Tibial artery (tissue), 4 donors: ENCODE measurements at places on chromosomes 7 and 10.

DNA sequence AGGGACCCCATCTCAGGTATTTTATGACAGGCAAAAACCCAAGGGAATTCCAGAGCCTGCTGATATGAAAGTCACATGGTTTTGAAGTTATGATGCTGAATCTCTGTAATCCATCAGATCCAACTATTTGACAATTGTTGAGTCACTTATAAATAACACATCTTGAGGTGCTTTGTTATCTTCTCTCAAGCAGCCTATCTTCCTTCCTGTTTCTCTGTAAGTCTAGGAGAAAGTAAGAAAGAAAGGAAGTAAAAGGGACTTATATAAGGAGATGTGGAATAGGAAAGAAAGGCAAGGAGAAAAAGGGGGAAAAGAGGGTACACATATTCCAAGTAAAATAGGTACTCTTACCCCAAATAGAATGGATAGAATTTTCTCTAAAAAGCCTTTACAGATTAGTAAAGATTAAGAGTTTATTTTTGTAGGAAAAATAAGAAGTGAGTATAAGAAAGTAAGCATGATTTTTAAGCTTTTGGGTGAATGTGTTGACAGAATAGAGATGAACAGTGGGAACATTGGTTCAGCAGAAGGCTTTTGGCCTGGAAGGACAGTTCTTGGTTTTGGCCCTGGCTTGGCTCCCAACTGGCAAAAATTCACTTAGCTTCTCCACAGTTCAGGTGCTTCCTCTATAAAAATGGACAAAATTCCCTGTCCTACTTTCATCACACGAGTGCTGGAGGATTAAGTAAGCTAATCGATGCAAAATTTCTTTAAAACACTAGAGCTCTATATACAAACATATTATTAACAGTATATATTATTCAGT lies 39.6 kb upstream of the ANK3 start:
- no peak for DNase-seq

- DNase-seq = no peak
These were observed 24.2 kb upstream of the RASSF4 start for GRCh38 chr10:44935201-44935965.

GRCh38 chr7:92849322-92849721 lies 12.9 kb upstream of the CDK6 start:
- DNase-seq = no peak

DNA sequence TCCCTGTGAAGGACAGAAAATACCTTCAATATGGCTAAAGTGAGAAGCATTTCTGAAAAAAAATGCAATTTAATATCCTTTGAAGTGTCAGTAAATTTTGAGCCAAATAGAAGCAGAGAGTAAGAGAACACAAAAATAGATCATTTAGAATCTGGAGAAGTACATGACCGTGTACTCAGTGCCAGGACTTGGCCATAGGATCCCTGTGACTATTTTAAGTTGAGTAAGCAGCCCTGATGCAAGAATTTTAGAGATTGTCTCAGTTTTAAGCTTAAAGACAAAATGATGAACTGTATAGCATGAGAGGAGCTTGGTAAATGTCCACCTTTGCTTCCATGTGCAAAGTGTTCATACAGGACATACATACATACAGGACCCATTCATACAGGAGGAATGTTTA lies 2.5 kb downstream of the PTER start:
- DNase-seq = no peak

DNA sequence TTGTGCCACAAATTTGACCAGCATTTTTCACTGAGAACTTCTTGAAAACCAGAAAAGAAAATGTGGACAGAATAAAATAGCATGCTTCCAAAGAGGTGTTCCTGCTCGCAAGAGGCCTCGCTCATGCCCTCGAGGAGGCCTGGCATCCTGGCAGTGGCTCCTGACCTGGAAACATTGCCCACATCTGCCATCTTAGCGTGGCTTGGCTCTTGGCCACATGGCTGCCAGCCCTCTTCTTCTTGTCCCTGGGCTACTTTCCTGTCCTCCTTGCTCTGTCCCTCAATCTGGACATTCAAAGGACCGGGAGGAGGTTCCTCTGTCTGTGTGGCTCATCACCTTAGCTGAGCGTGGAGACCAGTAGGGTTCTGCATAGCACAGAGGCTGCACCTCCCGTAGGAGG lies 131.6 kb upstream of the TMEM72 start:
- no peak for DNase-seq

DNA sequence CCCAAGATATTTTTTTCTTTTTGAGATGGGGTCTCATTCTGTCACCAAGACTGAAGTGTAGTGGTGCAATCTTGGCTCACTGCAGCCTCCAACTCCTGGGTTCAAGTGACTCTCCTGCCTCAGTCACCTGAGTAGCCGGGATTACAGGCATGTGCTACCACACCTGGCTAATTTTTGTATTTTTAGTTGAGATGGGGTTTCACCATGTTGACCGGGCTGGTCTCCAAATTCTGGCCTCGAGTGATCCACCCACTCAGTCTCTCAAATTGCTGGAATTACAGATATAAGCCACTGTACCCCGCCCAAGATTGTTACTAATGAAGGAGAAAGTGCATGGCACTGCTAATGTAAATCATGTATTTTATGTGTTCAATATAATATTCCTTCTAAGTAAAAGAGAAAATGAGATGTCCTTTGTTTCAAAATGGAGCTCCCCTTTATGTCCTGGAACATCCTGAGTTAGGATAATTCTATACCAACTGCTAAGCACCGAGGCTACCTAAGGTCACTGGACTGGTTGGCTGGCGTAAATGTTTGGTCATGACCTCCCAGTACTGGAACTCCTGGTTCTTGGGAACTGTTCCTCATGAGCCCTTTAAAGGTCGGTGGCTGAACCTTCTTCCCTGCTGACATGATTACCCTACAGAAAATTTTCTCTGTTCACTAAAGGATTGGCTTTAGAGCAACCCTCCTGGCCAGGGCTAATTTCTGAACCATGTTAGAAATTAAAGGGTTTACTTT lies 59.9 kb downstream of the SLC16A9 start:
- DNase-seq = no peak

DNA sequence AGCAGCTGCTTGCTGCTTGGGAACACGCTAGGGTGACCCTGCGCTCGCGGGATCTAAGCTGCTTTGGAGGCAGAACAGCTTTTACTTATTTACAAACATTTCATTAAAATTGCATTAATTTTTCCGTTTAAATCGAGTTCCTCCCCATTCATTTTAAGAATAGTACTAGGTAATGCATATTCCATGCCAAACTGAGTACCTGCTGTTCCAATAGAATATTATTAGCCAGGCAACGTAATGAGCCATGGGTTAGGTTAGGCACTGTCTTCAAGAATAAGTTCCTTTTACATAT lies 860 bp downstream of the EXOC6 start:
- DNase-seq = no peak

DNA sequence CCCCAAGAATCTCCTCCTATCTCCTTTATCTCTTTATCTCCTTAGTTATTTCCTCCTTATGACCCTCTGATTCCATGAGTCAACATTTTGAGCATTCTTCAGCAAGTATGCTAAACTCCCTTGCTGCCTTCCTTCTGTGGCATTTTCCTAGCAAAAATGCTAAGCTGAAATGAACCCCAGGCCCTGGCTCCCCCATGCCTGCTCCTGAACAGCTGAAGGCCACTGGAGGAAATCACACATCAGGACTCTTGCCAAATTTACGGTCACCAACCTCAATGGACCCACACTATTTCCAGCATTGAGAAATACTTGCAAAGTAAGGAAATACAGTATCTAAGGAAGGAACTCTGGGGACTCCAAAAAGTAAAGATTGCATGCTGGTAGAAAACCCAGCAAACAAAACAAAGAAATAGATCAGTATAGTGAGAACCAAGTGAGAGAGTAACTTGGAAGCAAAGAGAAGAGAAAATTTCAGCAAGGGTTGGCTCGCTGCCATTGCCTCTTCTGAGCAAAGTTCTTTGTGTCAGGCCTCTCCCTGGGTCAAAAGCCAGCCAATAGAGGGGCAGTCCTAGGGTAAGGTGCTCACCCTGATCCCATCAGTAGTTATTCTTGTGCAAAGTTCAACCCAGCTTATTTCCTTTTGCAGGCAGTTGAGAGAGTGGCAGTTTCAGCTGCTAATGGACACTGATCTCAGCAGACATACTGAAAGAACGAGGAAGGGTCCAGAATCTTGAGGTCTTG lies 5.1 kb upstream of the PLEKHS1 start:
- no peak for DNase-seq

DNA sequence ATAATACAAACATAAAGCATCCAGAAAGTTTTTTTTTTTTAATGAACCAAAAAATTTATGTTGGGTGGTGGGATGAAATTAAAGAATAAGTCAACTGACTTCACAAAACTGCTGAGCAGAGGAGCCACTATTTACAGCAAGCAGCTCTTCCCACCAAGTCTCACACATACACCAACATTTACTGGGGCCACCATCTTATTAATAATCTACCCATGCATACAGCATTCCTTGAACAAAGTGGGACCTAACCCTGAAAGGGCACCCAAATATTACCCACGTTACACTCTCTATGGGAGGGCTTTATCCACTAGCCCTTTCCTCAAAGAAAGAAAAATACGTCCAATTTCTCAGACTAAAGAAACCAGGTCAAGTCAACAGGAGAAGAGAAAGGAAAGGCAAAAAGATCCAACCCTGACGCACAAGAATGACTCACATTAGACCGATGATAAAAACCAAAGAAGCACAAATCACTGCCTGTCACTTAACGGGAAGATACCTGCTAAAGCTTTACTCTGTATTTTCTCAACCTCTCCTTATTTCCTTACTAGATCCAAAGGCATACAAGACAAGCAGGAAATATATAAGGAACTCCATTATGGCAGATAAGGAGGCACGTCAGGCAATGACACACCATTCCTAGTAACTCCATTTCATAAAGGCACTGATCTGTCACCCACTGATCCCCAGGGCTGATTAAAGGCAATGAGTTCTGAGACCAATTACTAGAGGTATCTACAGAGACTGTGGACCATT lies 141.8 kb upstream of the ASAH2 start:
- no peak for DNase-seq

- DNase-seq = no peak
These were observed 9.6 kb upstream of the MRPS24 start for GRCh38 chr7:43878867-43879266.

- DNase-seq = peak; percentile 71
These were observed 11.1 kb upstream of the CRTAC1 start for GRCh38 chr10:98041352-98042043.

- DNase-seq = no peak
These were observed 66.1 kb downstream of the CALML3 start for GRCh38 chr10:5590816-5591215.

- no peak for DNase-seq
These were observed 794 bp downstream of the MBL2 start for GRCh38 chr10:52771534-52772445.

DNA sequence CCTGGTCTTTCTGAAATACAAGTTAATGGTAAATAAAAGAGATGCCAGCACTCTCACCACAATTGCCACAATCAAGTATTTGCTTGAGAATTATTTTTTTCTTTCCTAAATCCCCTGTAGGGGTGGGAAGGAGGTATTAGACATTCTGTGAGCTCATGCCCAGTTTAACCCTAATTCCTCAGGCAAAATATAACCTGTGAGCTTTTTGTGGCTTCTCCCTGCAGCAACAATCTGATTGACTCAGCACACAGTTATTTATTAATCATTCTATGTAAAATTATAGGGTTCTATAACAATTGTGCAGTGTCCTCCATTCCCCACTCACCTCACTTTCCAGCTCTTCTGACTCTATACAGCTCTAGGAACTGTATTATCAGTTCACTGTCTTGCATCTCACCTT lies 66.3 kb downstream of the GLI3 start:
- DNase-seq = no peak

DNA sequence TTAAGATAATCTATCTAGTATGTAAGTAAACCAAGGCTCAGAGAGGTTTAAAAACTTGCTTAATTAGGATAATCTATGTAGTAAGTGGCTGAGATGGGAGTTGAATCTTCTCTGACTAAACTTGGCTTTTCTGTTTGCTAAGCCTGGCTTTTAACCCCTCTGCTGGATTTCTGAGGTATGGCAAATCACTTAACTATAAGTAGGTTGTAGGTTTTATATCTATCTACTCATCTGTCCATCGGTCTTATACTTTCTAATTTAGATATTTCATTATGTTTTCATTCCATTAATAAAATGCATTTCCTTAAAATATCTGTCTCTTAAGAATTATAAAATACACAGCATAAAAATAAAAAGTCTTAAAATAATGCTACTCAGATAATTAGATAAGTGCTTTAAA lies 59.4 kb downstream of the ST7 start:
- no peak for DNase-seq

DNA sequence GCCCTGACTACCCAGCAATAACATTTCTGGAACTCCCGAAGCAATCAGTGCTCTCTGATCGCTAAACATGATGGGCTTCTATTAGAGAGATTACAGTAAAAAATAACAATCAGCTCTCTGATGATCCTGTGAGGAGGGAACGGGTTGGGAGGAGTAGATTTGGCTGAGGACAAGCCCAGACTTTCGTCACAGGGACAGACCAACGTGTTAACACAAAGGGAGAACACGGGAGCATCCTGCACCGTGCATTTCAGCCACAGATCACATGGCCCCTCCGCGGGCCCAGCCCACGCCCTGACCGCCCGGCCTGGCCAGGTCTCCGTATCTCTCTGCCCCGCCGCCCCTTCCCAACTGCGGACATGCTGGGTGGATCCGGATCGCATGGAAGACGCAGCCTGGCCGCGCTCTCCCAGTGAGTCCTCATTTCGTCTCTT lies 95.0 kb upstream of the AGBL3 start:
- peak; percentile 88 for DNase-seq

GRCh38 chr10:85619832-85620231 lies 746.8 kb downstream of the GRID1 start:
- DNase-seq = no peak

GRCh38 chr7:44673771-44674170 lies 67.3 kb downstream of the OGDH start:
- no peak for DNase-seq

DNA sequence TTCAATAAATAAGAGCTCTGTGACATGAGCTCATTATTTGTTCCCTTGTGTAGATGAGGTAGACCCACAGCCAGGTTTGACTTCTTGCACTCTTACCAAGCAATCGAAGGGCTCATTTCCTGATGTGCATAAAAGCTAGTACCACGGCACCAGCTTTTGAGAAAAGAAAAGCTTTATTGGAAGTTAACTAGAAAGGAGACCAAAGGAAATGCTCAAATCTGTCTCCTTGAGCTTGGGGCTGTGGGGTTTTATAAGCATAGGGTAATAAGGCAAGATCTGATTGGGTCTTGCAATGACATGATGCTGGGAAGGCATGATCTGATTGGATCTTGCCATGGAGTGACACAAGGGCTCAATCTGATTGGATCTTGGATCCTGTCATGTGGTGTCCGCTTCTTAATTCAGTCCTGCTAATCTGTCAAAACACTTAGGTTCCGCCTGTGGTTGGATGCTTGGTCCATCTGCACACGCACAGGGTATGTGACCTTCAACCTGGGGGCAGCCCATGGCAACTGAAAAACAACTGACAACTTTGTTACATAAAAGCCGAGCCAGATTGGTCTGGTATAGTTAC lies 47.8 kb upstream of the FRMD4A start:
- DNase-seq = no peak

GRCh38 chr10:106947643-106948042 lies 216.9 kb downstream of the SORCS1 start:
- no peak for DNase-seq

DNA sequence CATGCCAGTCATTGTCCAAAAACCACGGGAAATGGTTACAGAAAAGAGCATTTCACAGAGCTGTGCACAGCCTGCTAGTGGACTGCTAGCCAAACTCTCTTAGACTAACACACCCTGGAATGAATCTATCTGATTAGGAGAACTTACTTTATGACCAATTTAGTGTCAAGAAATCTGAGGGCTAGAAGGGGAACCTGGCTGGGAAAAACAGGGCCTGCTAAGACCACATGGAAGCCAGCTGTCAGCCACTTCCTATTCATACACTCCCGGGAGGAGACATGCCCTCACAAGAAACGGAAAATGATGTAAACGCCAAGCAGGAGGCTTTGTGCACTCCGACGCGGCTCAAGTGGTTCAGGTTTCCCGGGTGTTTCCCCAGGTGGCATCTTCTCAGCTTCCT lies 54.8 kb downstream of the MPP7 start:
- DNase-seq = no peak
